A549 treated with ZK216348 at 1 μM for 4 hours (cell line): ENCODE measurements at places on chromosomes 6 and 20. TPM values are rescaled to one million over a fixed set of nuclear protein-coding genes. Genes with fewer than 3 reads are reported as not detected.

ADGB gene
- not detected in 5 replicates for total RNA-seq

TPX2 gene
- total RNA-seq, result 104 to 134 TPM (median 106 TPM) in 5 replicates

BPIFB6 gene
- not detected in 5 replicates for total RNA-seq

CCN6 gene
- total RNA-seq, result not detected in 5 replicates

SNAP25 gene
- total RNA-seq, result 11.5 to 20.3 TPM (median 15.3 TPM) in 5 replicates

CDS2 gene
- 42.3 to 66.4 TPM (median 59.8 TPM) in 5 replicates for total RNA-seq

ARFGEF3 gene
- total RNA-seq, result 0.45 to 0.61 TPM (median 0.48 TPM) in 5 replicates

SIRPB1 gene
- total RNA-seq, result 0.36 to 0.98 TPM (median 0.51 TPM) in 5 replicates

PROKR2 gene
- not detected in 5 replicates for total RNA-seq

CTAGE9 gene
- total RNA-seq, result not detected in 5 replicates

ZNF341 gene
- total RNA-seq, result 2.4 to 5.7 TPM (median 4.5 TPM) in 5 replicates

BPIFA1 gene
- total RNA-seq, result not detected in 5 replicates

MEI4 gene
- not detected in 5 replicates for total RNA-seq

HLA-DMA gene
- total RNA-seq, result 2.7 to 3.6 TPM (median 3.2 TPM) in 5 replicates

B4GALT5 gene
- total RNA-seq, result 48.8 to 75.9 TPM (median 63.2 TPM) in 5 replicates

FANCE gene
- 2.8 to 3.7 TPM (median 3.2 TPM) in 5 replicates for total RNA-seq

PFDN4 gene
- 43.1 to 89.4 TPM (median 54.5 TPM) in 5 replicates for total RNA-seq

TRAPPC3L gene
- total RNA-seq, result not detected in 5 replicates

HDGFL1 gene
- total RNA-seq, result not detected in 5 replicates

ADTRP gene
- 0.49 to 1.2 TPM (median 0.90 TPM) in 5 replicates for total RNA-seq

IMPG1 gene
- total RNA-seq, result not detected in 5 replicates

CALHM4 gene
- not detected in 5 replicates for total RNA-seq

TCEA2 gene
- total RNA-seq, result 32.5 to 53.6 TPM (median 47.9 TPM) in 5 replicates

SLA2 gene
- 0.12 TPM in 1 of 5 replicates, not detected in the others for total RNA-seq

ANKEF1 gene
- 6.8 to 7.9 TPM (median 7.4 TPM) in 5 replicates for total RNA-seq

SNRPB2 gene
- 110 to 219 TPM (median 121 TPM) in 5 replicates for total RNA-seq

OR2H2 gene
- total RNA-seq, result not detected in 5 replicates

ZKSCAN8 gene
- total RNA-seq, result 2.1 to 6.3 TPM (median 4.7 TPM) in 5 replicates

TINAG gene
- not detected in 5 replicates for total RNA-seq

RAET1L gene
- total RNA-seq, result 0.32 to 0.49 TPM (median 0.38 TPM) in 3 of 5 replicates, not detected in the others

SLC44A4 gene
- total RNA-seq, result 0.18 to 0.50 TPM (median 0.29 TPM) in 3 of 5 replicates, not detected in the others
